ENCODE measurements at places on chromosomes 3 and 15.

GRCh38 chr3:149305376-149305775 is 28.1 kb downstream of the TM4SF18 start:
- DNase-seq: no peak

DNA sequence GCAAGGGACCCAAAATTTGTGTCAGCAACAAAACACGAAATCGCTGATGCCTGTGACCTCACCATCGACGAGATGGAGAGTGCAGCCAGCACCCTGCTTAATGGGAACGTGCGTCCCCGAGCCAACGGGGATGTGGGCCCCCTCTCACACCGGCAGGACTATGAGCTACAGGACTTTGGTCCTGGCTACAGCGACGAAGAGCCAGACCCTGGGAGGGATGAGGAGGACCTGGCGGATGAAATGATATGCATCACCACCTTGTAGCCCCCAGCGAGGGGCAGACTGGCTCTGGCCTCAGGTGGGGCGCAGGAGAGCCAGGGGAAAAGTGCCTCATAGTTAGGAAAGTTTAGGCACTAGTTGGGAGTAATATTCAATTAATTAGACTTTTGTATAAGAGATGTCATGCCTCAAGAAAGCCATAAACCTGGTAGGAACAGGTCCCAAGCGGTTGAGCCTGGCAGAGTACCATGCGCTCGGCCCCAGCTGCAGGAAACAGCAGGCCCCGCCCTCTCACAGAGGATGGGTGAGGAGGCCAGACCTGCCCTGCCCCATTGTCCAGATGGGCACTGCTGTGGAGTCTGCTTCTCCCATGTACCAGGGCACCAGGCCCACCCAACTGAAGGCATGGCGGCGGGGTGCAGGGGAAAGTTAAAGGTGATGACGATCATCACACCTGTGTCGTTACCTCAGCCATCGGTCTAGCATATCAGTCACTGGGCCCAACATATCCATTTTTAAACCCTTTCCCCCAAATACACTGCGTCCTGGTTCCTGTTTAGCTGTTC is 34.9 kb downstream of the CHDH start:
- DNase-seq: no peak

DNA sequence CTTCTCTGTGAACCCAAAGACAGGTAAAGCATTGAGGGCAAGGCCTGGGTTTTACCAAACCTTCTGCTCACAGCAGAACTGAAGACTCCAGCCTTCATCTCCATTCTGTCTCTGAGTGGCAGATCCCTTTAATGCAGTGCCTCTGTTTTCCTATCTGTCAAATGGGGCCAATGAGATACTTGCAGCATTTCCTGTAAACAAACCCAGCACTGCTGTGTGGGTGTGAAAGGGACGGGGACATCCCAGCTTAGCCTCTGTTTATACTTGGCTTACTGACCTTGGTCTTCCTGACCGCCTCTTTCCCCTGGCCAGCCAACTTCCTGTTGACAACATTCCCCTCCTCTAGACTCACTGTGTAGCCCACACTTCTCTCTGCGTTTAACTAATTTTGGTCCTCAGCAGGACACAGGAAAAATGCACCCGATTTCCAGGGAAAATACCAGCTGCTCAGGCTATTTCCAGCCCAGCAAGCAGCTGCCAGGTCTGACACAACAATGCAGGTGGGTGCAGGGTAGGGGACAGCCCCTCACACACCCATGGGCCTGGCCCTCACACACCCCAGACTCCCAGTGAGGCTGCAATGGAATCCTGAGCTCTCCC is 105.9 kb upstream of the HERC1 start:
- no peak for DNase-seq

GRCh38 chr15:66588971-66589370 is 23.2 kb upstream of the LCTL start:
- no peak for DNase-seq

DNA sequence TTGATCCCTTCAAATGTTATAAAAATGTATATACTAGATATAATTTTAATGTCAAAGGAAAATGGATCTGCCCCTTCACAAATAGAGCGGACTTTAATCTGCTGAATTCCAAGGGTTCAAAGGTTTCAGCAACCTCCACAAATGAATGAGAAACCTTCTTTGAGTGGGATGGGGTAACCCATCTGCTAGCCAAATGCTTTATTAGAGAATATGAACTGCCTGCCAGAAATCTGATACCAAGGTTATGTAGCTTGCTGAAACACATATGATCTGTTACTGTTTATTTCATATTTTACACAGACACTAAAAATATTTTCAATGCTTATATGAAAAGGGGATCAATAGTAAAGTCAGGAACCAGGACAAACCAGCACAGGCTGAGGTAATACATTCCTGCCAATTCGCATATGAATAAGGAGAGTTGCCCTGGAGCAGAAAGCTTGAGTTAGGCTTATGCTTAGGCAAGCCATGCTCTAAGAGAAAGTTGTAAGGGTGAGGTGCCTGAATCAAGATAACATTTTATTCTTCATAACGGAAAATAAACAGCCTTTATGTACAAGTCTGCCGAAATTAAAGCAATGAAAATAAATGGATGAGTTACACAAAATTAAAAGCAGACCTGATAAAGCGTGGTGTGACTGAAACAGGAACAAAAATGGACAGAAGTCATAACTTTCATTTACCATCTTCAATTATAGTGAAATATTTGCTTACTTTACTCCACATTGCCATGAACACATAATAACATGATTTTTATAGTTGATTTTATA is 26.5 kb downstream of the PLOD2 start:
- no peak for DNase-seq

Measured in GM12891 (cell line).